ENCODE measurements at places on chromosomes 12 and 14.

DNA sequence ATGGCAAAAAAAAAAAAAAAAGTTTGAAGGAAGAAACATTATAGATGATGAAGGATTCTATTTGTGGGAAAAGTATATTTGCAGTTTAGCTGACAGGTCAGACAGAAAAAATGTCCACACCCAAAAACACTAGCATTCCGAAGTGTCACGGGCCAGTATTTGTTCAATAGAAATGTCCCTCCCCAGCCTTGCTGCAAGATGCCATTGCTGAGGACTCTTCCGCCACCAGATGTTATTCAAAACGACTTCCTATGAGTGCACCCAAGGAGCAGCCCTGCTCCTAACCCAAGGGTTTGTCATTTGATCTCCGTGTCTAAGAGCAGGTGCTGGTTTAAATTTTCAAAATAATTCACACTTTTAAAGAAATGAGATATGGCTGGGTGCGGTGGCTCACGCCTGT lies 163.1 kb downstream of the GCH1 start:
- no peak for DNase-seq

- no peak for DNase-seq
Observed at GRCh38 chr12:10521555-10521954, 15.9 kb downstream of the EIF2S3B start.

- peak; percentile 28 for DNase-seq
Observed at GRCh38 chr12:47097276-47097896, 17.6 kb upstream of the AMIGO2 start.

- DNase-seq = no peak
Observed at GRCh38 chr12:54392485-54393206, 8.1 kb upstream of the ZNF385A start.

- no peak for DNase-seq
Observed at GRCh38 chr14:22588526-22589095, 413 bp downstream of the DAD1 start.

- DNase-seq = peak; percentile 36
Observed at GRCh38 chr12:27260746-27261145, 16.7 kb downstream of the STK38L start.

DNA sequence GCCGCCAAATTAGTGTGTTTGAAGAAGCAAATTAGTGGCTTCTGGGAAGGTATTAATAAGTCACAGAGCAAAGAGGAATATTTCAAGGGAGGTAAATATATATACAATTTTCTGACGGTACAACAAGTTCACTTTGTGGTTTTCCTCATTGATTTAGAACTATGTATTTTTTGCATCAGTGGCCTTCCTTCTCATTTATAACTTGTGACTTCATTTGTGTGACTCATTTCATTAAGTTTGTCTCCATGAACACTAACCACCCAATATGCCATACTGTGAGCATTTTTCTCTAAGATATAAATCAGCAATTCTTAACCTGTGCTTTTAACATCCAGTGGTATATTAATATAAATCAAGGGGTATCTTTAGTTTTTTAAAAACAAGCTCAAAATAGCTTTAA lies 29.3 kb upstream of the ARHGAP5 start:
- peak; percentile 24 for DNase-seq

DNA sequence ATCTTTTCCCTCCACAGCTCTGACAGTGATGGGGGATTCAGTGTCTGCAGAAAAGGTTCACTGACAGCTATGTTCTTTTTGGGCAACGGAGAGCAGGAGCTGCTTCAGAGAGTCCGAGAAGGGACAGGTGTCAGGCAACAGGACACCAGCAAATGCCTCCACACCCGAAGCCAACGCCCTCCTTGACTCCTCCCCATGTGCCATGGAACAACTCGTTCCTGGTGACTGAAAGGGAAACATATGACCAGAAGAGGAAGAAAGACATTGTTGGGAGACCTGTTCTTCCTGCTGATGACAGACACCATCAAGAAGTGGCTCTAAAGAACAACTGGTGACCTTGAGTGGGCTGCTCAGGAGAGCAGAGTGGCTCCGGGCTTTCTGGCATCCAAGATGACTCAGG lies 172.3 kb upstream of the NOS1 start:
- DNase-seq = no peak

DNA sequence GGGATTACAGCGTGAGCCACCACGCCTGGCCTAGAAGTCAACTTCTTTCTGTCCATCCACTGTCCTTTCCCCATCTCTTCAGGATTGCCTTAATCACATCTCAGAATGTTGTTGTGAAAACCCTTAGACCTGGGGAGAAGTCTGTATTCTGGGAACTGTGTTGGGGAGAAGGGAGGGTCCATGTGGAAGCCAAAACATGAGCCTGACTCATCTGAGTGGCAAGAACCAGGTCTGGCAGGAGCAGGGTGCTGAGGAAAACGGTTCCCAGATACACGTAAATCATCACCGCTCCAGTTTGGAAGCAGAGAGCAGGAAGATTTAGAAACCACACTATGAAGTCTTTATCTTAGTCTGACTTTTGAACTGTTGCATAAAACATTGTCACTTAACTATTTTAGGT lies 245.6 kb upstream of the RGS6 start:
- no peak for DNase-seq

GRCh38 chr12:5466521-5466960 lies 34.6 kb downstream of the NTF3 start:
- no peak for DNase-seq

GRCh38 chr12:7638064-7638759 lies 27.5 kb downstream of the APOBEC1 start:
- DNase-seq = no peak

GRCh38 chr14:93085911-93086310 lies 29.8 kb downstream of the ITPK1 start:
- DNase-seq = no peak

- no peak for DNase-seq
Observed at GRCh38 chr14:27134200-27134599, 536.4 kb upstream of the NOVA1 start.

DNA sequence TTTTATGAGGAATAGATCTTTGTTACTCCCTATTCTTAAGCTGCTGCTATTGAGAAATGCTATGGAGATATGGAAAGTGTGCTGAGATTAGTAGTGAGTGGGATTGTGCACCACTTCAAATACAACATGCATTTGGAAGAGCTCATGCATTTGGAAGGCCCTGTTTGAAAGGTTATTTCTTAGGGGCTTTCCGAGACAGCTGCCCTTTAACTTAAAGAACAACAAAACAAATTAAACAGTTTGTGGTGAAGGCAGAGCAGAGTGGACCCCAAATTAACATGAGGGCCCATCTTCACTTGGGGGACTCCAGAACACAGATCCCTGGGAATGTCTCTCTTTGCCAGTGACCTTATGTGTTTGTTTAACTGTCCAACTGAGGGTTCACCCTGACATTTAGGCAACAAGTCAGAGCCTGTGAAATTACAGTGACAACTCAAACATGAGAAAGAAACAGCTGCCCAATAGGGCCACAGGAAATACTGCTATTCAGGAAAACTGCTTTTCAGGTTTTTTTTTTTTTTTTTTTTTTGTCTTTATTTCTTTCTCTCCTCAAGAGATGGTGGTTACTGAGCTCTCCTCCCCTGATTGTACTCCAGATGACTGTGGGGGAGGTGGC lies 41.4 kb upstream of the IGF1 start:
- DNase-seq = no peak

- no peak for DNase-seq
Observed at GRCh38 chr14:64971943-64972791, at the start of gene RAB15. Gene RAB15 (minus strand): TSS chr14:64972336. CDS start chr14:64972076, 260 bp downstream.

- DNase-seq = peak; percentile 95
Observed at GRCh38 chr12:27899151-27899661, 73.3 kb downstream of the PTHLH start.

DNA sequence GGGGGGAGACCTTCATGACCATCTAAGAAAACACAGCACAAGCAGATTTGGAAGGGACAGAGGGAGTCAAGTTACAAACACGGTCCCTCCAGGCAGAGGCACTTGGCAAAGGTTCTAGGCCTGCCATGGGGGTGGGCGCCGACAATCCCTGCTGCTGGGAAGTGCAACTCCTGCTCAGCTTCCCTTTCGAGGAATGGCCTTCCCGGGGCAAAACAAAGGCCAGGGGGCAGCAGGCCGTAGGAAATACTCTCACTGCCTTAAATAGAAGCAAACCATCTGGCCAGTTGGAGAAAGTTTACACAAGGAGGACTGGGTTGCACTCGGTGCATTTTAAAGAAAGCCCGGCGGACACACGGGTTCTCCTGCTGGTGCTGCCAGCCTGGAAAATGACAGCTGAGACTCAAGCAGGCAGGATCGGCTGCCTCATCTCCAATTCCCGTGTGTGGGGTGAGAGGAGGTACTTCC lies 65.8 kb downstream of the ITPK1 start:
- DNase-seq = no peak

Measured in astrocyte of the spinal cord (primary cell).